AG04450 (cell line): ENCODE measurements at places on chromosomes 11 and 22.

GRCh38 chr11:5887172-5887571, 5.8 kb upstream of the OR52E5 start:
- no peak for DNase-seq

DNA sequence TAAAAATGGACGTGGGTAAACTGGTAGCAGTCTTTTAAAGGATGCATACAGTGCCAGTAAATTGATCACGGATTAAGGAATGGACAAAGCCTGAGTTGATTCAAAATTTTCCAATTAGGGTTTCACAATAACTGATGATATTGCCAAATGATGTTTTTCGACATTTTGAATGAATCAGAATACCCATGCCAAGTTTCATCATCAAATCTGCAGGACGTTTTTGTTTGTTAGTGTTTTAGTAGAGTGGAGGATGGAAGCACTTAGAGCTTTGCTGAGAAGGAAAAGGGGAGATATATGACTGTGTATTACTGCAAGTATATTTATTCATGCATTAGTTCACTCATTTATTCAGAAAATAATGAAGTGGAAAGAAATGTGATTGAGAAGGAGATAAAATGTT, 78.3 kb downstream of the SLC17A6 start:
- DNase-seq = no peak

DNA sequence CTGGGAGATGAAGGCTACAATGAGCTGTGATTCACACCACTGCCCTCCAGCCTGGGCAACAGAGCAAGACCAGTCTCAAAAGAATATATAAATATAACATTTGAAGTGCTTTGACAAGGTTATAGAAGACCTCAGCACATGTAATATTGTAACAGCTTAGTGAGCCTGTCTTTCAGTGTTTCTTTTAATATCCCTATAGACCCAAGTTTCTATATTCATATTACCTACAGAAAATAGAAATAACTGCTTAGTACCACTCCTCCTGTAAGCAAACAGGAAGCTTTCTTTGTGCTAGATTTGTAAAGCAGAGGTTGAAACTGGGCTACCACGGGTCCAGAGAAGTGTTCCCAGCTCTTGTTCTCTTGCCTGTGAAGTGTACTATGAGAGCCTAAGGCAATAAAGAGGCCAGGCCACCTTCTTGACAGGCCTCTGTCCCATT, 68.2 kb downstream of the PPP2R1B start:
- DNase-seq = no peak

- DNase-seq = no peak
Observed at GRCh38 chr22:37242395-37242918, 1.6 kb downstream of the RAC2 start.

DNA sequence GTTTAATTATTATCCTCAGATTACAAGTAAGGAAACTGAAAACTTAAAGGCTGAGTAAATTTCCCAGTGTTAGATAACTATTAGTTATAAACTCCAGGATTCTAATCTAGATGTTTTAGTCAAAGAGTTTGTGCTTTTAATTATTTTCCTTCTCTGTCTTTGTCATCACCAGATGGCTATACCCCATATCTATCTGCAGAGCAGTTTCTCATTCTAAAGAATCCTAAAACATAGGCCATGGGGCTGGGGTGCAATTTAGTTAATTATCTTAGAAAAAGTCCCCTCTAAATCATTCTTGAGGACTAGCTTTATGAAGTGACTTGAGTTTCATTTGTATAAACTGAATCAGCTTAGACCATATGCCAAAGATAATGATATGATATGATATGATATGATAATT, 556.3 kb upstream of the ANO5 start:
- DNase-seq = no peak

DNA sequence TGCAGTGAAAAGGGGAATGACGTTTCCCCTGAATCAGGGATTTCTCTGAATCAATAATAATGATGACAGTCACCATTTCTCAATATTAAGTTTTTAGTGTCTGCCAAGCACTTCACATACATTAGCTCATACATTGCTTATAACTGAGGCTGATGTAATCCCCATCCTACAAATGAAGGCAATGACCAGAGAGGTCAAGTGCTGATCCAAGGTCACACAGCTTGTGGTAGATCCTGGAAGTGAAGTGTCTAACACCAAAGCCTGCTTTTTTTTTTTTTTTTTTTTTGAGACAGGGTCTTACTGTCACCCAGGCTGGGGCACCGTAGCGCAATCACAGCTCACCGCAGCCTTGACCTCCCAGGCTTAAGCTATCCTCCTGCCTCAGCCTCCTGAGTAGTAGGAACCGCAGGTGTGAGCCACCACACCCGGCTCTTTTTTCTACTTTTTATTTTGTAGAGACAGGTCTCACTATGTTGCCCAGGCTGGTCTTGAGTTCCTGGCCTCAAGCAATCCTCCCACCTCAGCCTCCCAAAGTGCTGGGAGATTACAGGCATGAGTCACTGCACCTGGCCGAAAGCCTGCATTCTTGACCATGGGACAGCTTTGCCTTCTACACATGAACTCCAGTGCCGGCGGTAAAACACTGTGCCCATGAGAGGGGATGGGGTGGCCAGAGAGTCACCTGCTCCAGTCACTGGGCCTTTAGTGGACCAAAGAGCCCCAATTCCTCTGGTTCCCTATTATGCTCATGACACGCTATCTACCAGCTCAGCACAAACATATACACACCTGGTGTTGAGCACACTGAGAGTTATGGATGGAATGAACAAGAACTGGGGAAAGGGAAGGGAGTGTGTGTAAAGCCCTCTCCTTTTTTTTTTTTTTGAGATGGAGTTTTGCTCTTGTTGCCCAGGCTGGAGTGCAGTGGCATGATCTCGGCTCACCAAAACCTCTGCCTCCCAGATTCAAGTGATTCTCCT, 17.4 kb downstream of the ARHGAP1 start:
- DNase-seq = no peak

- DNase-seq = no peak
Observed at GRCh38 chr22:33605666-33606065, 314.6 kb downstream of the LARGE1 start.

DNA sequence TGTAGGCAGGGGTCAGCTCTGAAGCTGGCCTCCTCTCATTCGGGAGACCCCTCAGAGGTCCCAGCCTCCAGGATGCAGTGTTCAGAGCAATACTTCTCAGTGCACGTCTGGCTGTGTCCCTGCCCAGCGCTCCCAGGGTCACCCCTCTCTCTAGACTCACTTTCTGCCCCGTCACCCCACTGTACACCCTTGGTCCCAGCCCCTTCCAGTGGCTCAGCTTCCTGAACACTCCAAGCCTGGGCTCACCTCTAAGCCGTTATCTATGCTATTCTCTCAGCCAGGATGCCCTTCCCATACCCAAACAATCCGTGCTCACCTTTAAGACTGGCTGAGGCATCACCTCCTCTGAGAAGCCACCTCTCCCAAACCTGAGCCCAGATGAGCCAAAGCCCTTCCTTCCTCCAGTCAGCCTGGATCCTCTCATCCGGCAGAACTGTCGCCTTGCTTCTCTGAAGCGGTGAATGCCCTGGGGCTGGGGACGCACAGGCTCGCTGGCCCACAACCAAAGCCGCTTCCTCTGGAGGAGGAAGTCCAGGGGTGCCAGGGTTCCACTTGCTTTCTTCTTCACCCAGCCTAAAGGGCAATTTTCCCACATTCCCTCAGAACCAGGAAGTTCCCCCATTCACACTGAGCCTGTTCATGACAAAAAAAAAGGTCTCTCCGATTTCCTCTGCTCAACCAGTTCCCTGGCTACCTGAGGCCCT, 13.7 kb upstream of the CDKN1C start:
- no peak for DNase-seq

GRCh38 chr11:1203505-1204271, 19.2 kb upstream of the MUC5B start:
- no peak for DNase-seq

GRCh38 chr22:50206599-50206998, 5.8 kb downstream of the SELENOO start:
- DNase-seq = no peak

GRCh38 chr11:128251140-128251539, 336.2 kb downstream of the ETS1 start:
- DNase-seq = peak; percentile 38

DNA sequence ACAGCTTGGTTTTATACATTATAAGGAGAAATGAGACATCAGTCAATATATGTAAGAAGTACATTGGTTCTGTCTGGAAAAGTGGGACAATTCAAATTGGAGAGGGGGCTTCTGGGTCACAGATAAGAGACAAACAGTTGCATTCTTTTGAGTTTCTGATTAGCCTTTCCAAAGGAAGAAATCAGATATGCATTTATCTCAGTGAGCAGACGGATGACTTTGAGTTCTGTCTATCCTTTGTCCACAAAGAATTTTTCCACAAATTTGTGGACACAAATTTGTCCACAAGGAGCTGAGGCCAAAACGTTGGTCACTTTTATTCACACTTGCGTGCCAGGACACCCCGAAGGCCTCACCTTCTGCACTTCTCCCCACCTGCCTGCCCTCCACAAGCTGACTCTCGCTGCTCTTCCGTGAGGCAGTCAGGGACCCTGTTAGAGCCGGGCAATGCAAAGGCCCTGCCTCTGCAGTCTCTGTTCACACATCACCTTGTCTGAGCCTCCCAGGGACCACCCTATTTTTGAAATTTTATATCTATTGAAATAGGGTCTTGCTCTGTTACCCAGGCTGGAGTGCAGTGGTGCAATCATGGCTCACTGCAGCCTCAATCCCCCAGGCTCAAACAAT, 20.5 kb downstream of the IL17REL start:
- no peak for DNase-seq

DNA sequence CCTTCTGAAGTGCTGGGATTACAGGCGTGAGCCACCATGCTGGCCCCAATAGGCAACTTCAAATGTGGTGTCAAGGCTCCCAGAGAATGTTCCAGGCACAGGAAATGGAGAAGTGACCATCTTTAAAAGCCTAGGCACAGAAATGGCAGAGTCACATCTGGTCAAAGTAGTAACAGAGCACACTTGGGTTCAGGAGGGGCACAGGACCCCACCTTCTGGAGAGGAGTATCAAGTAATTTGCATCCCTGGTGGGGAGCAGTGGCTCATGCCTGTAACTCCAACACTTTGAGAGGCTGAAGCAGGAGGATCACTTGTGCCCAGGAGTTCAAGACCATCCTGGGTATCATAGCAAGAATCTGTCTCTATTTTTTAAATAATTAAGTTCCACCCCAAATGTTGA, 29.2 kb downstream of the SERHL2 start:
- no peak for DNase-seq

GRCh38 chr11:70734379-70734778, 336.1 kb downstream of the CTTN start:
- no peak for DNase-seq

GRCh38 chr11:20008871-20009644, 151.2 kb downstream of the DBX1 start:
- no peak for DNase-seq

DNA sequence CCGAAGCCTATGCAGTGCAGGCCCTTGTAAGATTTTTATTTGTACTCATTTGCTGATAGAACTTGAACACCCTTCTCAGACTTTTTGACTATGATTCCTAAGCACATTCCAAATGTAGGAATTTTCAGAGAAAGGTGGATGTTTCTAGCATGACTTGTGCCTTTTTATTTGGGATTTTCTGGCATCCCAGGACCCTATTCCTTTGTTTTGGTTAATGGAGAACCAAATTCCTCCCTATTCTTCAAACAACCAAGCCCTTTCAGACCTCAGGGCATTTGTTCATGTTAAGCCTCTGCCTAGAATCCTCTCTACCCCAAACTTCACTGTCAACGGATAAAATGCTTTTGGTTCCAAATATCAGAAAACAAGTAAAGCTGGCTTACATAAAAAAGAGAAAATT, 371.1 kb downstream of the DDX10 start:
- no peak for DNase-seq

- DNase-seq = no peak
Observed at GRCh38 chr11:64697663-64698375, 25.2 kb downstream of the NRXN2 start.

DNA sequence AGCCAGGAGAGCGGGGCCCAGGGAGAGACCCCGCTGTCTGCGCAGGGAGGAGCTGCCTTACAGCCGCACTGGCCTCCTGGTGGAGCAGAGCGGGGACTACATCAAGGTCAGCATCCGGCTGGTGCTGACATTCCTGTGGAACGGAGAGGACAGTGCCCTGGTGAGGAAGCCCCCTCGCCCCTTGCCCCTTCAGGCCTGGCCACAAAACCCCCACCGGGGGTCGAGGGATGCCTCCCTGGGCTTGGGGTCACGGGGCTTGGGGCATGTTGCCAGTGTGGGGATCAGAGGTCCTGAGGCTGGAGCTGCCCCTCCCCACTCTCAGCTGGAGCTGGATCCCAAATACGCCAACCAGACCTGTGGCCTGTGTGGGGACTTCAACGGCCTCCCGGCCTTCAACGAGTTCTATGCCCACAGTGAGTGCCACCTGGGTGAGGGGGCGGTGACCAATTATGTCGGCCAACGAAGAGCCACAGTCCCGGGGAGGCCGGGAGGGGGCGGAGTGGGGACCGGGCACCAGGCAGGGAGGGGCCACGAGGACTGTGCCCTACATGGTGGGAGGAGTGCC, 4.2 kb downstream of the MUC5B start:
- no peak for DNase-seq

DNA sequence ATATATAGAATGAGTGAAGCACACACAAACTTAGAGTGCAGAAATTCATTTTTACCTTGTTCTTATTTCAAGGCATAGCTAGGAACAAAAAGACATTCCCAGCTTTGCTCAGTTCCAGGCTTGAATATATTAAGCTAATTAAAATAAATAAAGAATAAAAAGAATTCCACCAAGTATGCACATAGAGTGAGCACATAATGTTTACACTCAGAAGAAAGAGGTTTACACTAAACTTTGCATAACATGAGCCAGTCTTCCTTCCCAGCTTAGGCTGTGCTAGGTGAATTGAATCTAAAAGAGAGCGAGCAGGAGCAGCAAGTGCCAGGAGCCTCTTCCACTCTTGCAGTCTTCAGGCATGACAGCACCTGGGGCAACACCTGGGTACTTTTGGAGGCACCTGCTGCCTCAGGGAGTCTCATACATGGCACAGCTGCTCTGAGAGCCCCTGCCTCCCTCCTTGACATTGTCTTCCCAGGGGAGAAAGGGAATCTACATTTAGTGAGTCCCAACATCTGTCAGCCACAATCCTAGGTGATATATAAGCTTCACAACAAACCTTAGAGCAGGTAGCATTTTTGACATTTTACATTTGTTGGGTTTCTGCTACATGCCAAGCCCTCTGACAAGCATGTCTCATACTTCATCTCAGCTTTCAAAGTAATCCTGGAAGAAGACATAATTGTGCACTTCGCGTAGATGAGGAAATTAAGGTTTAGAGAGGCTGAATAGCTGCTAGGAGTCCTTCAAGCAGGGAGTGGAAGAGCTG, 732.7 kb upstream of the TENM4 start:
- no peak for DNase-seq
